Left renal cortex interstitium (tissue), 4 donors: ENCODE measurements at places on chromosomes 5 and 9. TPM values are rescaled to one million over a fixed set of nuclear protein-coding genes. Genes with fewer than 3 reads are reported as not detected.

The ECSCR gene
- 20.3 TPM for polyA plus RNA-seq

The ITGA2 gene
- 23.4 TPM for polyA plus RNA-seq

The IL31RA gene
- 0.11 TPM for polyA plus RNA-seq

DNA sequence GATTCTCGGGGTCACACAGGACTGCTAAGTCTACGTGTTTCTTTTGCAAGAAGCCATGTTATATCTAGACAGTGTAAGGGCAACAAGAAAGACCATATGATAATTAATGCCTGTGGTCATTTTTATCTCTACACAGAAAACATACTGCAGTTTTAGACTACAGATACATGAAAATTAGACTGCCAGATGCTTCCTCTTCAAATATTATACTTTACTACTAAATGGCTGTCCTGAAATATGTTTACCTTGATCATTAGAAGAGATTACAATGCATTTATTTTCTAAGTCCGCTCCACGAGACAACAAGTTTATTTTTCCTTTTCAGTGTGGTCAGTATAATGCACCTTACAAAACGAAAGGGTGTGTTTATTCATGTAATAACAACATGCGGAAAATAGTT, 147.6 kb downstream of the KIAA0825 start:
- no peak for DNase-seq

- DNase-seq: no peak
These were observed 361.4 kb upstream of the RPS23 start for GRCh38 chr5:82639393-82640144.

GRCh38 chr5:151154931-151155774, 2.4 kb downstream of the ANXA6 start:
- DNase-seq: no peak

- no peak for DNase-seq
These were observed 29.2 kb upstream of the IL13 start for GRCh38 chr5:132628814-132629213.

GRCh38 chr5:95081982-95082381, 202.9 kb downstream of the MCTP1 start:
- DNase-seq: no peak

GRCh38 chr5:127665641-127666040, 16.8 kb downstream of the CTXN3 start:
- DNase-seq: no peak

DNA sequence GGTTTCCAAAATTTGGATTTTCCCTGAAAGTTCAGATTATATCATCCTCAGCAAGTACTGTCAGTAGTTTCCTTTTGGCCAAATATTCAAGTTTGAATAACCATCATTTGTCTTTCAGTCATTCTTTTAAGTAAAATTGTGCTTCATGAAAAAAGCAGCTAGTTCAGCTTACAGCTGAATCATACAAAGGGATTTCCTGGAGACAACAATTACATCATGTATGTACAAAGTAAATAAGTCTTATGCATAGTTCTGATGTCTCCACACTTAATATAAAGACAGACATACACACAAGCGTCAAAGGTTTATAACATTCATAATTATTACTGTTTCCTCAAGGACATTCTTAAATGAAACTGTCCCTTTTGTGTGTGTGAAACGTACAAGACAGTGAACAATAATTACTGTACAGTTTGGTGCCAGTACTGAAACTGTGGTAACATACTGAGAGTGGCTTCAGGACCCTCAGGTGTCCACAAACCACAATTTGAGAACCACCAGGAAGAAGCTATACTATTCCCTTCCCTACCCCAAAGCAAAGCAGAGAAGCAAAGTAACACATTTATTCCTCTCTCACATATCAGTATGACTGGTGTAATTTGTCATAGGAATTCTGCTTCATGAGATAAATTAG, 746.6 kb downstream of the TAF11L14 start:
- no peak for DNase-seq

GRCh38 chr5:31401691-31402090, 130.2 kb downstream of the DROSHA start:
- DNase-seq: no peak

DNA sequence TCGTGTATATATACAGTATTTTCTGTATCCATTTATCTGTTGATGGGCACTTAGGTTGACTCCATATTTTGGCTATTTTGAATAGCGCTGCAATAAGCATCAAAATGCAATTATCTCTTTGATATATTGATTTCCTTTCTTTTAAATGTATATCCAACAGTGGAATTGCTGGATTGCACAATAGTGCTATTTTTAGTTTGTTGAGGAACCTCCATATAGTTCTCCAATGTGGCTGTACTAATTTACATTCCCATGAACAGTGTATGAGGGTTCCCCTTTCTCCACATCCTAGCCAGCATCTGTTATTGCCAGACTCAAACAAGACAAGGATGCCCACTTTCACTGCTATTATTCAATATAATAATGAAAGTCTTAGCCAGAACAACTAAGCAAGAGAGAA, 9.1 kb upstream of the CTXN3 start:
- DNase-seq: no peak

- no peak for DNase-seq
These were observed 125.0 kb upstream of the MTAP start for GRCh38 chr9:21677387-21677786.

- DNase-seq: no peak
These were observed 376.0 kb downstream of the LRRC70 start for GRCh38 chr5:62954578-62954977.

DNA sequence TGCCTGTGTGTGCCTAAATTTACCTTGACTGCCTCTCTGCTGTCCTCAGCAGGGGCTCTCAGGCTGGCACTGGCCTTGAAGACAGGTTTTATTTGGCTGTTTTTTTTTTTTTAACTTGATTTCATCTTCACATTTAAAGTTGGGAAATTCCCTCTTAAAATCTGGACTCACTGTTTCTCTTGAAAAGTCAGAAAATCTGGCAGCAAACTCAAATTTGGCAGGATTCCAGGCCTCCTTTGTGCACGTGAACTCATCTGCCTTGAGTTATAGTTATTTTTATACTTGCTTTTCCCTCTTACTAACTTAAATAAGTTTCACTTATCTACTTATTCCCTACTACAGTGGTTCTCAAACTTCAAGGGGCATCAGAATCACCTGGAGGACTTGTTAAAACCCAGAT, 118.4 kb upstream of the MAP3K1 start:
- no peak for DNase-seq
